Activated CD8-positive, alpha-beta T cell treated with anti-CD3 and anti-CD28 coated beads, Interleukin-2, amount 10 ng/mL, durations not matched to agents 7 days and 5 days (primary cell): ENCODE measurements at places on chromosomes 2 and 18.

DNA sequence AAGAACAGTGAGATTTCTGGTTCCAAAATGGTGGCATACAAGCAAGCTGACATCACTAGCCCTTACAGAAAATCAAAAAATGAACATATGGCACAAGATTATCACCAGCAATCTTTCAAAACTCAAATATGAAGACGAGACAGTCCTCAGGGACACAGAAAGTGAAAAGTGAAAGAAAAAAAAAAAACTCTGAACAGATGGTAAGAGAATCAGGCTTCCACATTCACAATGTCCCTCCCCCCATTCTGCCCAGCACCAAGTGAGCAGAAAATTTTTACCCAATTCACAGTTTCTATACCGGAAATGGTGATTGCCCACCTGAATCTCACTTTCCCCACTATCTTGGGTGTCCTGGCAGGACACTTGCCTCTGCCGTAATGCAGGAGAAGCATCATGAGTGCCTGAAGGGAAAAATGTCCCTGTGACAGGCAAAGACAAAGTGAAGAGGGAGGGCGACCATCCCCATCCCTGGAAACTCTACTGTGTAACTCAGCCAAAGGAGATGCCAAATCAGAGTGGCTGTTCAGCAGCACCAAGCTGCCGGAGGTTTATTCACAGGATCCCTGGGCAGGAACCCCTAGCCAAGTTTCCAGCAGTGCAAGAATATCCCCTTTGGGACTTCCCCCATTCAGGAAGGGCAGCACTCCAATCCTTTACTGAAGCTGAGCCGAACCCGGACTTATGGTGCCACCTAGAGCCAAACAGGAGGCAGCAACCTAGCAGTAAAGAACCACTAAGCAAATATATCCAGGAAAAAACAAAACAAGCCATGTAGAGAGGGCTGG is 312.2 kb downstream of the LRATD1 start:
- H3K36me3 ChIP-seq: no peaks in the 10 kb centered on the region
- H3K4me3 ChIP-seq: no peak overlapping the region
- DNase-seq: no peak
- H3K27ac ChIP-seq: no peak overlapping the region
- peaks cover 10% of the 10 kb centered on the region for H3K27me3 ChIP-seq

DNA sequence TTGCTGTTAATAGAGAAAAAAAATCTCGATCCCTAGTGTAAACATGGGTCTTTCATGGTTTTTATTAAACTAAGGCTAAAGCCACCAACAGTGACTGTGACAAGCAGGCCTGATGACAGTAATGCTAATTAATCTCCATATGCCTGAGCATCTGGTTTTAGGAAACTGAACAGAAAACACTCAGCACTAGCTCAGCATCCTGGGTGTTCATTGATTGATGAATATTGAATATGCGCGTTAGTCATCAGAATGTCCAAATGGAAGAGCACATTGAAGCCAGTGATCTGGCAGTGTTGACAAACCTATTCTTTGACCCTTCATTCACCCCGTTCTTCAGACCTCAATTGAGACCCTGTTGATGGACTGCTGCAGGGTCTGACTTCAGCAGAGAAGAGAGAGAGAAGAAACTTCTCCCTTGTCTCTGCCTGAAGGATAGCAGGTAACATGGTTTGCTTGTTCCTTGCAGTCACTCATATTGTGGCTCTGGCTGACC is 283.8 kb downstream of the RDH14 start:
- no peak for DNase-seq
- no peaks in the 10 kb centered on the region for H3K27me3 ChIP-seq
- H3K27ac ChIP-seq: no peak overlapping the region
- H3K36me3 ChIP-seq: no peaks in the 10 kb centered on the region
- no peak overlapping the region for H3K4me3 ChIP-seq
- no peaks in the 10 kb centered on the region for H3K4me1 ChIP-seq

DNA sequence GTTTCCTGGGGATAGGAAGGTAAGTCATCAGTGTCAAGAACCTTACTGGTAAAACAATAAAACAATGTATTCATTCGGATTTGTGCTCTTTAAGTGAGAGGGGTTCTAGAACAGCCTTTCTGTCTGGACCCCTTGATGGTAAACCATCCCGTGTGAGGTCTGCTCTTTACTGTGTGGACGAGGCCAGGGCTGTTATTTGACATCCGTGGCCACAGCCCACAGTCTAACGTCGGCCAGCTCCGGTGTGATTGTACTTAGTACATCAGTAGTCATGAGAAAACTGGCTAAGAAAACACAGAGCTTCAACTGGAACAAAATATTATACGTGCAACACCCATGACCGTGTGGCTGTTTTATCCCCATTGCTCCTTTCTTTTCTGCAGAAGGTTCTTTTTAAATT is 62.0 kb downstream of the SLC35F5 start:
- H3K4me3 ChIP-seq: no peak overlapping the region
- H3K27ac ChIP-seq: peak overlapping the region; percentile 91
- peaks cover 53% of the 10 kb centered on the region for H3K4me1 ChIP-seq

DNA sequence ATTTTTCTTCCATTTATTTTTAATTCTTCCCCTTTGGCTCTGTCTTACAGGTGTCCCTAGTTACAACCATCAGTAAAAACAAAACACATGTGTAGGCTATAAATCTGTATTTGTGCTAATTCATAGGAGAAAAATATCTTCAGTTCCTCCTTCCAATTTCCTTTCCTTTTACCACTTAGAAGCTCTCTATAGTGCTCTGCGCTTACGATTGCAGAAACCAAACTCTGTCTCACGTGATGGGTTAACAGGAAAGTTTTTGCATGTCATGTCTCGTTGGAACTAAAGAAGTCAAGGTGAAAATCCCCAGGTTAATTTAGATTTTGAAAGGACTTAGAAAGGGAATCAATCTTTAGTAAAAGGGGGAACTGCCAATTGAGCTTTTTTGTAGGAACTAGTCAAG is 1390.5 kb upstream of the ZEB2 start:
- no peak overlapping the region for H3K27ac ChIP-seq
- no peak overlapping the region for H3K4me3 ChIP-seq

DNA sequence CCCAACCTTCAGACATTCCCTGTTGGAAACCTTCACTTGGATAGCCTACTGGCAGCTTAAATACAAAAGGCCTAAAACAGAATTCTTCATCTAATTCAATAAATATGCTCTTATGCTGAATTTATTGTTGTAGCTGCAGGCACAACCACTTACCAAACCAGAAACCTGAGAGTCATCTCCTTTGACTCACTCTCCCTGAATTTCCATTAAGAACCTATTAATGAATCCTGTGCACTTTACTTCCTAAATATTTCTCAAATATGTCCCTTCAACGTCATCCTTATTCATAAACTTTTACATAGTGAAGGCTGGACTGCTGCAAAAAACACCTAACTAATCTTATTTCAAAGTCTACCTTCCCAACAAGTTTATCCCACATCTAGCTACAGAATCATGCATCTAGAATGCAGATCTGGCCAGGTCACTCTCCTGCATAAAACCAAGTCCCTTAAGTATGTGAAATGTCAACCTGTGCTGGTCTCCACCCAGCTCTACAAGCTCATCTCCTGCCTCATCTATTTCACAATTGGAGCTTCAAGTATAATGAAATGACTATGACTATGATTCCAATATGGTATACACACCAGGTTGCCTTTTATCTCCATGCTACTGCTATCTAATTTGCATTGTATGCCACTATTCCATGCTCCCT is 354.2 kb downstream of the ZEB2 start:
- no peaks in the 10 kb centered on the region for H3K4me1 ChIP-seq
- H3K27ac ChIP-seq: no peak overlapping the region
- no peak for DNase-seq
- H3K4me3 ChIP-seq: no peak overlapping the region
- no peaks in the 10 kb centered on the region for H3K27me3 ChIP-seq

GRCh38 chr2:20596973-20597859 is 53.7 kb downstream of the HS1BP3 start:
- peaks cover 20% of the 10 kb centered on the region for H3K4me1 ChIP-seq
- H3K4me3 ChIP-seq: no peak overlapping the region
- H3K27me3 ChIP-seq: no peaks in the 10 kb centered on the region
- peak overlapping the region; percentile 71 for H3K27ac ChIP-seq
- H3K36me3 ChIP-seq: no peaks in the 10 kb centered on the region

GRCh38 chr2:202408546-202409140 is 32.5 kb downstream of the BMPR2 start:
- H3K4me3 ChIP-seq: no peak overlapping the region
- no peak for DNase-seq
- H3K27ac ChIP-seq: no peak overlapping the region
- no peaks in the 10 kb centered on the region for H3K36me3 ChIP-seq

DNA sequence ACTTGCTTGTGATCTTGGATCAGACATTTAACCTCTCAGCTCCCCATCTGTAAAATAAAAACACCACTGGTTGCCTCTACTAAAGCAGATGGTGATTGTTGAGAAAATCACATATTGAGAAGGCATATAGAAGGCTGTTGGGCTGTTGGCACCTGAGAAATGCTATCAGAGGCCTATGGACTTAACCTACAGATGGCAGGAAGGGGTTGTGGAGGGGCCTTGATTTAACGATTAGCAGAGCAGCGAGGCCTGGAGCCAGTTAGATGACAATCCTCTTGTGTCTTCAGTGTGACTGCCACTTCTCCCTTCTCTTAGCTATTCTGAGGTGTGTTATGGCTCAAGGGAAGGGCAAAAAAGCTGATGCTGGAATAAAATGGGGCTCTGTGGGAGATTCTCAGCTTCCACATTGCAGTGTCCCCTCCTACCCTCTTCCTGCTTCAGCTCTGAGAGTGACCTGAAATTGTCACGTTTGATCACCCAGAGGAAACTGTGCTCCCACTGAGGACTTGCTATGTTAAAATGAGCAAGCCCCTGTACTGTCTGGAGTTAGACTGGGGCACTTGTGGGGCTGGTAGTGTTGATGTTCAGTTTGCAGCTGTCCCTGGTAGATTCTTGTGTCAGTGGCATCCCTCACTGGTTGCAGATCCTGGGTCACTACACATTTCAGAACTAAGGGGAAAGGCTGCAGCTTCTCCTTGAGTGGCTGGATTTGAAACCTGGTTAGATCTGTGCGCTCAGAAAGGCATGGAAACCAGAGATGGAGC is 31.5 kb downstream of the CXCR4 start:
- no peaks in the 10 kb centered on the region for H3K27me3 ChIP-seq
- no peak for DNase-seq
- H3K4me3 ChIP-seq: no peak overlapping the region

DNA sequence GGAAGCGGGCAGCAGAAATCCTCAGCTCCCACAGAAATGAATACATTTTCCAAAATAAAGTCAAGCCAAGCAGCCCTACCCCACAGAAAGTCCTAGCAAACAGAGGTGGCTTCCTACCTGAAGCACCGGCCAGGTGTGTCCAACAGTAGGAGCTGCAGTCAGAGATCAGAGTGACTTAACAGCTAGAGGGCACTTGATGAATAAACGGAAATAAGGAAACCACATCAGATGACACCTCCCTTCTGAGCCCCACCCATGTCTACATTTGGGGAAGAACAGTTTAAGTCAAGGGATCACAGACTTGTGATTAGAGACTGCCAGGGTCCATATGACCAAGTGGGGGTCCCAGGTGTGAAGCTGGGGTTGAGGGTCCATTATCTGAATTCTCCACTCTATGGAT is at the start of gene CXCR1:
Gene CXCR1, minus strand, starts transcription at position 172 of the 400 bp plus-strand sequence. CDS start 1,751 bp downstream, outside the sequence.
- peaks cover 28% of the 10 kb centered on the region for H3K4me1 ChIP-seq
- peak; percentile 61 for DNase-seq
- H3K36me3 ChIP-seq: no peaks in the 10 kb centered on the region
- H3K27ac ChIP-seq: peak within 1 kb of the TSS; percentile 60
- H3K27me3 ChIP-seq: peaks cover 27% of the 10 kb centered on the region
